ENCODE measurements at places on chromosomes 7 and 10.

- no peak for DNase-seq
Measured at GRCh38 chr7:42698600-42699374, 213.1 kb downstream of the C7orf25 start.

GRCh38 chr7:101167645-101168411, 2.5 kb upstream of the VGF start:
- DNase-seq, result no peak

DNA sequence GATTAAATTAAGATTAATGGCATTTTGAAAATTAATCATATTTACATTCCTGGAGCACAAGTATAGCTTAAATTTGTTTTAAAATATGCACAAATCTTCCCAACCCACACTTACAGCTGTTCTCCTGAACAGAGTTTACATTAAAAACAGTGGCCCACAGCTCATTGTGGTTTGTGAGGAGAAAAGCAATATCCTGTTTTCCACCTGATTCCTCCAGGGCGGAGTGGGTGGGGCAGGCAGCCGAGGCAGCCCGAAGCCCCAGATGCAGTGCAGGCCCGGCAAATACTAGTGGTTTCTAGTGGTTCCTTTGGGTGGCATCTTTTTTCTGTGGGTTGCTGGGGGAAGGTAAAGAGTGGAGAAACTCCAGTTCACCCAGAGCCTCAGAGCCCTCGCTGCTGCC, 280.8 kb downstream of the ARHGAP12 start:
- no peak for DNase-seq

GRCh38 chr7:154903083-154903731, 99.7 kb downstream of the PAXIP1 start:
- DNase-seq, result no peak

DNA sequence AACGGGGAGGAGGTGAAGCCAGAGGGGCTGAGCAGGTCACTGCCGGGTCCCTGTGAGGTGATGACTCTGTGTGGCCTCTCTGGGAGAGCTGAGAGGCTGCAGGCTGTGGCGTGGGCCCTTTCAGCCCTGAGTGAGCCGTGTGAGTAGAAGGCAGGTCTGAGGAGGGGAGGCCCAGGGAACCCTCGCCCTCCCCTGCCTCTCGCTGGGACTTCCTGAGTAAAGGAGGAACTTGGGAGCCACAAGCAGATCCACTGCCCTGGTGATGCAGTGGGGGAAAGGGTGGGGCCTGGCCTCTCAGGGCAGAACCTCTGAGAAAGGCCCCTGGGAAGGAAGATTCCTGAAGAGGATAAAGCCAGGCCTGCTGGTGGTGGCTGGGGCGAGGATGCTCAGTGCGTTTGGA, 22.8 kb downstream of the EEPD1 start:
- no peak for DNase-seq

GRCh38 chr7:167090-167855, 25.1 kb upstream of the FAM20C start:
- DNase-seq, result no peak

DNA sequence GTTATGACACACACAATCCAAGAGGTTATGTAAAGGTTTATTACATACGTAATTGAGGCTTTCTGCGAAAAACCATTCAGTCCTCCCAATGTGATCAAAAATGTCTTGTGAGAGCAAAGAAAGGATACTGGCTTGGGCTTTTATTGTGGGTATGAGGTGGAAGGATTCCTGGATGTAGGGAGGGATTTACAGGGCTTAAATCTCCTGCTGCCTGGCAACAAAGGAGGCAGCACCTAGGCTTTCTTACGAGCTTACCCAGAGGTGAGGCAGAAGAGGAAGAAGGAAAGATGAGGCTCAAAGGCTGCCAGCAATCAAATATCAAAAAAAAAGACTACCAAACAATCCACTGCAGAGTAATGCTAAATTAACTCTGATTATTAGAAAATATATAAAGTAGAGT, 1149.5 kb upstream of the POT1 start:
- no peak for DNase-seq

DNA sequence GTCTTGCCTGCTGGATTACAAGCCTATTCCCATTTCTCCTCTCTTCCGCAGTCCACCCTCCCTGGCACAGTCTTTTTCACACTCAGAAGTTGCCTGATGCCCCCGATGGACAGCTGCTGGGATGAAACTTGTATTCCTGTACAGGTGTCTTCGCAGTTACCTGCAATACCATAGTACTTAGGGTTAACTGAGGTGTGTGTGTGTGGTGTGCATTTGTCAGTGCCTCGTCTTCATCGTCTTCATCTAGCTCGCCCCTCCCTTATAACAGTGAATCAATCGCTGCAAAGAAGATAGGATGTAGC, 11.0 kb downstream of the NXPH1 start:
- DNase-seq, result no peak

DNA sequence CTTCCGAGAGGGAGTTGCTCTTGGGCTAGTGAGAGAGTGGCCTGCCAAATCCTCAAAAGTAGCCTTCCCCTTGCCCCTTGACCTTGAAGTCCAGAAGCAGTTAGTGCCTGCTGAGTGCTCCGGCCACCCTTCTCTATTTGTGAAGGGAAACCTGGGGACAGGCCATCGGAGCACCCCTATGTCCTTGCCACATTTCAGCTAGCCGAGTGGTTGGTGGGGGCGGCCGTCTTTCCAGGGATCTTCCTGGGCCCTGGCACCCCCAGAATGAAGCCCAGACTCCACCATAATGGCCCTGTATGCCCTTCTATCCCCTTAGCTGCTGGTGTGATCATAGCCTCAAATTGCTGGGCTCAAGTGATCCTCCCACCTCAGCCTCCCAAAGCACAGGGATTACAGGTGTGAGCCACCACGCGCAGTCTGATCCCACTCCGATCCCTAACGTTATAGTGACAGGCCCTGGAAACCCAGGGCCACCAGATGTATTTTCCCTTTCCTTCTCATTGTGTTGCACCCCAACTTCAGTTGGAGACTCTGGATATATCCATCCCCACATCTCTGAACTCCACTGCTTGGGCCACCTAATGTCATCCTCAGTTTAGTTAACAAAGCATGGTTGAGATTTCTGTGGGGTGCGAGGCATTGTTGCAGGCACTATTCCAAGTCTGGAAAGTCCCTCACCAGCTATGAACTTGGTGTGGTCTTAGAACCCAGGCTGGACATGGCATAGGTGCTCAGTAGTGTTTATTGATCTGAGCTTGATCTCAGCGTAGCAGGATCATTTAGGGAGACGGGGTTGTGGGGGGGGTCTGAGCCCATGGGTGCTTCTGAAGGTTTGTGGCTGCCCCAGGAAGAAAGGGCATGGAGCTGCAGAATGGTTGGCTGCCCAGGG, 1.6 kb downstream of the TSPAN14 start:
- no peak for DNase-seq

DNA sequence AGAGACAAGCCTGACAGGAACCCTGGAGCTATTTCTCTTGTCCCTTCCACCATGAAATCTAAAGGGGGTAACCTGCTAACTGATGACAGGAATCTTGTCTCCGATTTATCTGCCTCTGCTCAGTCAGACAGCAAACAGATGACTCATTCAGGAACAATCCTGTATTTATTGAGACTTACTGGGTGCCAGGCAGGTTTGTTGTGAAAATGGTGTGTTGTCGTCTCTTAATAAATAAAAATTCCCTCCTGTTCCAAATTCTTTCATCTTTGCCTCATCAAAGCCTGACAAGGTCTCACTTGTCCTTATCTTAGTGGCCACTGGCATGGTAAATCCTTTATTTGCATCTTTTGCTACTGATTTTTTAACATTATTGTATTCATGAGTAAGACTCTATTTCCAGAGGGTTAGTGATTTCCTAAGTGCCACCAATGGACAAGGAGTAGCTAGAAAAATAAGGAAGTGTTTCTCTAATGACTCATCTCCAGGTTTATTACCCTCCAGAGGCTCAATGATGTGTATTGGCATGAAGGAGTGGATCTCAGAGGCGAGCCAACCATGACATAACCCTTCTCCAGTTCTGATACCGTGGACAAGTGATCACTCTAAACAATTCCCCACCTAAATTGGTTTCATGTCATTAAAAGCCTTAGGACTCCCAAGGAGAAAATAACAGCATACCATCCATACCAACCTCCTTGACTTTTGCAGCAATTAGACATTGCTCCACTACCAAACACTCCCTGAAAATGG, 724.0 kb downstream of the GRID1 start:
- no peak for DNase-seq

- DNase-seq, result no peak
Measured at GRCh38 chr10:114174695-114175188, 739 bp upstream of the CCDC186 start.

- no peak for DNase-seq
Measured at GRCh38 chr7:36207451-36208291, 54.6 kb downstream of the EEPD1 start.

GRCh38 chr7:12054830-12055229, 156.3 kb upstream of the TMEM106B start:
- DNase-seq, result no peak

DNA sequence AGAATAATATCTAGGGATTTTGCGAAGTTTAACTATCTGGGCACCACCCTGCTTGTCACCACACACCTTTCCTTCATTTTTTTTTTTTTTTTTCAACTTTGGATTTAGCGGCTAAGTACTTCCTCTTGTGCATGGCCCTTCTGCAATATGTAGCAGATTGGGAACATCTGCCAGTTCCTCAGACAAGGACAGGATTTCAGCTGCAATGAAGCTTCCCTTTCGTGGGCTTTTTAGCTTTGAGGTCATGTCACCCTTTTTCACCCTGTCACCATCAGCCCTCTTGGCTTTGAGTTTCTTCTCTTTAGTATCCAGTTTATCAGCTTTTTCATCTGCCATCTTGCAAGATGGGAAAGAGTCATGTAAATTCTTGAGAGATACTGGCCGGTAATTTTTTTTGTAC, 81.6 kb upstream of the ETV1 start:
- no peak for DNase-seq

DNA sequence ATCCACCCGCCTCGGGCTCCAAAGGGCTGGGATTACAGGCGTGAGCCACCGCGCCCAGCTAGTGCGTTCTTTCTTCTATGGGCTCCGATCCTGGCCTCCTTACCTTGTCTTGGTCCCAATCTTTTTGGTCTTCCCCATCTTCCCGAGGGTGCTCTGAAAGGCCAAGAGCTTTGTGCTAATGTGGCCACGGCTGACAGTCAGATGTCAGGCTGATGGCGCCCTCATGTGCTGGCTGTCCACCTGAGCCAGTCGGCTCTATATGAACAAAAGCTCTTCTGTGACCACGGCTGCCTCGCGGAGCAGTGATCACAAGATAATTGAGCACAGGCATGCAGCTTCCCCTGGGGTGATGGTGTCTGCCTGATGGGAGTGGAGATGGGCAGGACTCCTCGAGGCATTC, 11.0 kb upstream of the AHCYL2 start:
- DNase-seq, result no peak

GRCh38 chr7:93476491-93477344, 97.8 kb downstream of the CALCR start:
- DNase-seq, result no peak

GRCh38 chr7:5662828-5663227, 118.6 kb downstream of the RNF216 start:
- no peak for DNase-seq

DNA sequence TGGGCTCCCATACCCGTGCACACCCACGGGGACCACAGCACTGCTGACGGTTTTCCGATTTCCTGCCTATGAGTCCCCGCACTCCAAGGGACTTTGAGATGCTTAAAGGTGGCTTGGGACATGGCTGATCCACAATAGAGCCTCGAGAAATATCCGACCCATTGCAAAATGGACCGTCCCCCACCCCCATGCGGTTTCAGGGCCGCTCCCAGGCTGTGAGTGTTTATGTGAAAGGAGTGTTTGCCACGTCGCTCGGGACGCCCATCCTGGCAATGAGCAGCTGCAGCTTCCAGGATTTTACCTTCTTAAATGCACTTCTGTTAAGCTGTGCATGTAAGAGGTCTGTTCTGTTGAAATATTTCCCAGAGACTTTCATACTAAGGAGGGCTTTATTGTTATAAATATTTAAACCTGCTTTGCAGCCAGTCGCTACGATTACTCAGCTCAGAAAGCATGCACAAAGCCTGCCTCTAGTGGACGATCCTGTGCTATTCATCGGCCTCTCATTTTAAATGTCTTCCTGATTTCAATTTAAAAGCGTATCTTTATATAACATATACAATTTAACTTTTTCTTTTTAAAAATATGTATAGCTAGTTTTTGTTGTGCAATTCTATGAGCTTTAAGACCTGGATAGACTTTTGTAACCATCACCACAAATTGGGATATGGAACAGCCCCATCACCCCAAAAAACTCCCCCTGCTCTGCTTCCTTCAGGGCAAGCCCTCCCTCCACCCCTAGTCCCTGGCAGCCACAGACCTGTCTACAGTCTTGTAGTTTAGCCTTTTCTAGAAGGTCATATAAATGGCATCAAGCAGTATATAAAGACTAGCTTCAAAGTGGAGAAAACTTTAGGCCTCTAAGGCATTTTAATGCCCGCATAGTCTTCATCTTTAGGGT, 418.3 kb downstream of the PAXIP1 start:
- no peak for DNase-seq

DNA sequence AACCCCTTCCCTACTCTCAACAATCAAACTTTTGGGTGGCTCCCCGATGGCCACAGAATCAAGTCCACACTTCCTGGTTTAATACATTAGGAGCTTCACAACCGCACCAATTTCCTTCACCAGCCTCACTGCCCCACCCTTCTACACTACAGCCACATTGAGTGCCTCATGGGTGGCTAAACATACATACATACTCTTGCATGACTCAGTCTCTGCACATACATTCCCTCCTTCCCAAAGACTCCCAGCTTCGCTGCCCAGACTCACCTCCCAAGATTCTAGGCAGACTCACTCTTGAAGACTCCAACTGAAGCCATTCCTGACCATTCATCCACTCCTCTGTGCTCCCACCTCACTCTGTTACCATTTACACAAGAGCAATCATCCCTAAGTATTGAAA, 15.9 kb downstream of the VPS41 start:
- no peak for DNase-seq

DNA sequence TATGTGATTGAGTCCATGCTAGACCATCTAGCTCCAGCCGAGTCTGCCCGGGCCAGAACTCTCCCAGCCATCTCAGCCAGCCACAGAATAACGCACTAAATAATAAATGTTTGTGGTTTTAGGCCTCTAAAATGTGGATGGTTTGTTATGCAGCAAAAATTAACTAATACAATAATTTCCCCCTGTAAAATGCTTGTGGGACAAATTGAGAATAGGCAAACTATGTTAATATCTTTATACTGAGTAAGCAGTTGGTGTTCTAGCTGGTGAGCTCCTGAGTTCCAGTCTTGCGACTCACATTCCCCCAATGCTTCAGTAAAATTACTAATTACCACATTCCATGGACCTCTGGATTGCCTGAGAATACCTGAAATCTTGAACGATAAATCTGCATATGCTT, 316.8 kb upstream of the NFE2L3 start:
- no peak for DNase-seq

- no peak for DNase-seq
Measured at GRCh38 chr7:7979558-7979957, 11.0 kb downstream of the GLCCI1 start.

- DNase-seq, result no peak
Measured at GRCh38 chr10:117549100-117549585, 6.6 kb downstream of the EMX2 start.

Data from activated naive CD8-positive, alpha-beta T cell treated with anti-CD3 and anti-CD28 coated beads, Interleukin-2, amount 50 U/mL, for 24 hours (primary cell).